ENCODE measurements at places on chromosomes 3 and 15.

DNA sequence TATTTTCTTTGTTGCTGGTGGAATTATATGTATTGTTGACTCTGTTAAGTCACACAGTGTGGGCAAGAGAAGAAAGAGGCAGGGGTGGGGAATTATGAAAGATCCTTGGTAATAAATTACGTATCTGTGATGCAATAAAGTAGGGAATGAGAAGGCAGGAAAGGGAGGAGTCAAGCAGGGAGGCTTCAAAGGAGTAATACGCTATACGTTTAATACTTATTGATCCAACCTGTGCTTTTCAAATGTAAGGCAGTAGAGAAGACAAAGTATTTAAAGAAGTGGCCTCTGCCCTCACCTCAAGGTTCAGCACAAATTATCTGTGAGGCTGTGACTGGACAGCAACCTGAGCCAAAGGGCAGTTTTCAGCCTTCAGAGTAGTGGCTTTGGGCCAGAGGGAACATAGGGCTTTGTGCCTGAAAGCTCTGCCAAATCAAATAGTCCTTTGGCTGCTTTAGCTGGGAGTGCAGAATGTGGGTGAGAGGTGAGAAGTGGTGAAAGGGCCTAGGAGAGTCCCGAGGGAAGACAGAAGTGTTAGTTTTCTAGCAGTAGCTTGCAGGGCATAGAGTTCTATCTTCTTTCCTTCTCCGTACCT, 1.2 kb upstream of the PLIN1 start:
- DNase-seq: no peak

DNA sequence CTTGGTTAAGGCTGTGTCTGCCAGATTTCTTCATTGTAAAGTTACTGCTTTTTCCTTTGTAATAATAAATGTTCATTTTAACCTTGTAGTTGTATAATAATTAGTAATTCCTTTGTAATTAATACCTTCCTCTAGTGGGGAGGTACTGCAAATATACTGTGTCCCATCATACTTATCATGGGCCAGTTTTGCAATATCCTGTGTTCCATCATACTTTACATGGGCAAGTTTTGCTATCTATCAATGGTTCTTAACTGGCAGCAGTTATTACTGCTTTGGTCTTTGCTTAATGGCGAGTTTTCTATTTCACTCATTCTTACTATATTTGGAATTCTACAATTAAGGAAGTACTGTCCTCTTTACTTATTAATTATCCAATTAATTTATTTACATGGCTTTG, 10.6 kb downstream of the ATP2C1 start:
- DNase-seq: no peak

GRCh38 chr3:45034612-45035252, 8.6 kb downstream of the CLEC3B start:
- DNase-seq: no peak

DNA sequence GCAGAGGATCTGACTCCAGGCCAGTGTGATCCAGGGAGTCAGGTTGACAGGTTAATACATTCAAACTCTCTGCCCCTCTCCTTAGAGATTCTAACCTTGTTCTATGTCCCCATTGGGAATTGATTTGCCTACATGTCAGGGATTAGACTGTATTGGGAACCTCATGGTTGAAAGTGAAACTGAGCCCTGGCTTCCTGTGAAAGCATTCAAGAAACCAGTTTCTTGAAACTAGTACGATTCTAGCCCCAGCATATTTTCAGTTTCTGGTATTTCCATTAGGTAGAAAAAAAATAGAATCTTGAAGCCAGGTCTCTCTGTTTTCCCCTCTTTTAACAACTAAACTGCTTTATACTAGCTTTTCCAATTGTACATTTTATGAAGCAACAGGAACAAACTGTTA, 140.4 kb upstream of the ABI3BP start:
- no peak for DNase-seq

DNA sequence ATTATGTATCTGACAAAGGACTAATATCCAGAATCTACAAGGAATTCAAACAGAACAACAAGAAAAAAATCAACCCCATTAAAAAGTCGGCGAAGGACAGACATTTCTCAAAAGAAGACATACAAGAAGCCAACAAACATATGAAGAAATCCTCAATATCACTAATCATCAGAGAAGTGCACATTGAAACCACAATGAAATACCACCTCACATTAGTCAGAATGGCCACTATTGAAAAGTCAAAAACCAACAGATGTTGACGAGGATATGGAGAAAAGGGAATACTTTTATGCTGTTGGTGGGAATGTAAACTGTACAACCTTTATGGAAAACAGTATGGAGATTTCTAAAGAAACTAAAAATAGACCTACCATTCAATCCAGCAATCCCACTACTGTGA, 233.1 kb upstream of the PLSCR5 start:
- no peak for DNase-seq

DNA sequence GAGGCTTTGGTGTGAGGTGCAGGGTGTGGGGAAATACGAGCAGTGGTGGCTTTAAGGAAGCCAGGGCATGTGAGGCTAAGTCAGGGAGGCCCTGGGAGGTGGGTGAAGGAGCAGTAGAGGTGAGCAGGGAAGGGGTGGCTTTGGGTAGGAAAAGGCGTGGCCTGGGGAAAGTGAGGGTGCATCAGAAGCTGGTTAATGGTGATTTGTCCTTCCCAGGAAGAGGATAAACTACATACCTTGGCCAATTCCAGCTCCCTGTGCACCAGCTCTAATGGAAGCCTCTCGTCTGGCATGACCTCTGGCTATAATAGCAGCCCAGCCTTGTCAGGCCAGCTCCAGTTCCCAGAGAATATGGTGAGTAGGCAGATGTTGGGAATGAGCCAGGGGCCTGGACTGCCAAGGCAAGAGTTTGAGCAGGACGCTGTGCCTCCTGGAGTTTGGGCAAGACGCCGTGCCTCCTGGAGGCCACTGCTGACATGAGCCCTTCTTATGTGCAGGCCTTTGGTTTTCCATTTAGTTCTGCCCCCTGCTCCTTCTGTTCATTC, 41.3 kb downstream of the CDAN1 start:
- DNase-seq: no peak

DNA sequence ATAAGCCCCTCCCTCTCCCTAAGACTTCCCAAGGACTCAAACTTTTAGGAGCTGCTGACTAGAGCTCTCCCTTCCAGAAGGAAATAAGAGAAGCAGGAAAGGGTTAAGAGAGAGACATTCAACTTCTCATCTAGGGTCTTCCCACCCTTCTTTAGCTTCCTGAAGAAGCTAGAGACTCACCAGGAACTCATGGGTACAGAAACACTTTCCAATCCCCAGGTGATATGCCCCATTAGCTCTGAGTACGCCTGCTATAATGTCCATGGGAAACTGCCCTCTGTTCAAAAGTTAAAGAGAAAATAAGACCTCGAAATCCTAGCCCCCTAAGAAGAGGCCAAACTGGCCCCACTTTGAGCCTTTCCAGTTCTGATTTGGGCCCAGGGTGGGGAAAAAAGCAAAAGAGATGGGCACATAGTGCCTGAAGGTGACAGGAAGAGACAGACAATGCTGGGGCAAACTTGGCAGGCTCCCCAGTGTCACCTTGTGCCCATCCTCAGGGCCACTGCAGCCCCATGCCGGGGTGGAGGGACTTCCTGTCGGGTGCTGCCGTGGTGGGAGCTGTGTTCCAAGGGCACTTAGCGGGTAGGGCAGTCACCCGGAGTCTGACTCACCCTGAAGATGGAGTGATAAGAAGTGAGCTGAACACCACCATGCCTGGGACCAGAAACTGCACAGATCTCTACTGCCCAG, 29.5 kb downstream of the CCDC12 start:
- DNase-seq: no peak

- DNase-seq: no peak
These were observed 104.2 kb downstream of the THRB start for GRCh38 chr3:24390169-24391130.

DNA sequence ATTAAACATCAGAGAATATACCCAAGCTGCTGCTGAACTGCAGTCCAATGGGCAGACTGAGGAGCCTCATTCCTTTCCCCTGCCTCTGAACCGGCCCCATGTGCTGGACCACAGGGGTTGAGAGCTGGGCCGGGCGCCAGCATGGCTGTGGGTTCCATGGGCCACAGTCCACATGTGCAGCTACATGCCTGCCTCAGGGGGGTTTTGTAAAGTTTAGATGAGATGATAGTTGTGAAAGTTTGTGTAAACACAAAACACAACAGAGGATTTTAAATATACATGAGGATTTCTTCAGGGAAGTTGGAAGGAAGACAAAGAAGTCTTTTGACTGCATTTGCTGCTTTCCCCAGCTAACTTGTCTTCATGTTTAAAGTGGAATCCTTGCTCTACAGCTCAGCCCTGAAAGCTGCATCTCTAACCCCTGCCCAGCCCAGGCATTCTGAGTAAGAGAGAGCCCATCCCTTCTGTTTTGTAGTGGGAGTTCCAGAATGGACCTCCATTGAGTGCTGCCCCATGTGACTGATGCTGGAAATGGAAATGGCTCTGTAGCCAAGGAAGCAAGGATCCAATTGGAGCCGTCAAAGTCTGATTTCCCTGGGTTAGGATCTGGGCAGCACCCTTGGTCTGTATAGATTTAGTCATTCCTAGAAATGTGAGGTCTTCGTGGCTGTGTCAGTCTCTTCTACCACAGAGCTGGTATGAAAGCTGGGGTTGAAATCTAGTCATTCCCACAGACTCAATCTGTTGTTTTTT, 17.5 kb downstream of the SLC12A8 start:
- DNase-seq: no peak

DNA sequence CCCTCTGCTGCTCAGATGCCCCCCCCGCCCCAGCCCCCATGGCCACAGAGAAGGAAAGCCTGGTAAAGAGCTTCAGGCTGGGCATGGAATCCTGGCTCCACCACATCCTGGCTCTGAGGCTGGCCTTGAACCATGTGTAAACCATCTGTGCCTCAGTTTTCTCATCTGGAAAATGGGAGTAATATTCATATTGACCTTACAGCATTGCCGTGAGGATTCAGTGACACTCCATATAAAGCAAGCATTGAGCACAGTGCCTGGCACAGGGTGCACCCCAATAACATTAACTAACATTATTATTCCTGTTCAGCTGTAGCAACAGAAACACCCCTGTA, 150.7 kb downstream of the XXYLT1 start:
- DNase-seq: no peak

- DNase-seq: no peak
These were observed 18.1 kb upstream of the DOCK3 start for GRCh38 chr3:50656417-50657195.

- no peak for DNase-seq
These were observed 23.7 kb downstream of the P3H2 start for GRCh38 chr3:190097025-190097424.

GRCh38 chr15:56723787-56724186, 9.5 kb downstream of the ZNF280D start:
- no peak for DNase-seq

DNA sequence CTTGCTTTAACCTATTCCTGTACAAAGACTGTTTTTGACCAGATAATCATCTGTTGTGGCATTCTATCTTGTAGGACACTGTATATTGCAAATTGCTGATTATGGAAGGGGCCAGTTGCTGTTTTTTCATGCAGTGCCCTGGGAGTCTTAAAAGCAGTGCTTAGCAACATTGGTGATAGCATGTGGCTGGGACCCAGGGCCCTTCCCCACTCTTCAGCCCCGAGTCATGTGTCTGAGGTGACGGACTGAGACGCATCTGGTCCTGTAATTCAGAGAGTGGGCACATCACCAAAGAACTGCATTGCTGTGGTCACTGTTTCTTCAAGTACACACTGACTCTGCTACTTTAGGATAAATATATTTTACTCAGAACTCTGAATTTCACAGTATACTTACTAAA, 63.4 kb downstream of the SNRK start:
- no peak for DNase-seq

GRCh38 chr15:50880206-50880605, 28.3 kb upstream of the AP4E1 start:
- no peak for DNase-seq

DNA sequence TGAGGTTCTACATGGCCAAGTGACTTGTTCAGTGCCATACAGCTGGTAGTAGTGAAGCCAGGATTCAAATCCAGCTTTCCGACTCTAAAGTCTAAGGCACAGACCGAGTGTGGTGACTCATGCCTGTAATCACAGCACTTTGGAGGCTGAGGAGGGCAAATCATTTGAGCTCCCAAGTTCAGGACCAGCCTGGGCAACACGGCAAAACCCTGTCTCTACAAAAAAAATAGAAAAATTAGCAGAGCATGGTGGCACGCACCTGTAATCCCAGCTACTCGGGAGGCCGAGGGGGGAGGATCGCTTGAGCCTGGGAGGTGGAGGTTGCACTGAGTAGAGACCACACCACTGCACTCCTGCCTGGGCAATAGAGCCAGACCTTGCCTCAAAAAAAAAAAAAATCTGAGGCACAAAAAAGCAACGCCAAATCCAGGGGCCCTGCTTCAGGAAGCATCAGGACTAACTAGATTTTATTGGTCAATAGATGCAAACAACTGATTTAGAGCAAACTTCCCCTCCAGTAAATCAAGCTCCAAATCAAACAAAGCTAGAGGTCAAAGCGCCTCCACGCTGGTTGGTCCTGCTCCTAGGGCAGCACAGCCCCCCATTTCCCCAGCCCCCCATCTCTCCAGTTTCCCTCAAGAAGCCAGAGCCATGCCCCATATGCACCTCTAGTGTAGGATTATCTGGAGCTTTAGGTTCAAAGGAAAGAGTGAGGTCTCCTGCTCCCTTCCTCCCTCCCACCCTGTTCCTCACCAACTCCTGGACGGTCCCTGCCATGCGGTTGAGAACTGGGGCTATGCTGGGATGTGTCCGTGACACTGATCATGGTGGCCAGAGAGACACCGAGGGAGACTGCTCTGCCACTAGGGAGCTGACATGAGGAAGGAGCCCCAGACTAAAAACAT, 2.9 kb upstream of the TNK2 start:
- DNase-seq: no peak

DNA sequence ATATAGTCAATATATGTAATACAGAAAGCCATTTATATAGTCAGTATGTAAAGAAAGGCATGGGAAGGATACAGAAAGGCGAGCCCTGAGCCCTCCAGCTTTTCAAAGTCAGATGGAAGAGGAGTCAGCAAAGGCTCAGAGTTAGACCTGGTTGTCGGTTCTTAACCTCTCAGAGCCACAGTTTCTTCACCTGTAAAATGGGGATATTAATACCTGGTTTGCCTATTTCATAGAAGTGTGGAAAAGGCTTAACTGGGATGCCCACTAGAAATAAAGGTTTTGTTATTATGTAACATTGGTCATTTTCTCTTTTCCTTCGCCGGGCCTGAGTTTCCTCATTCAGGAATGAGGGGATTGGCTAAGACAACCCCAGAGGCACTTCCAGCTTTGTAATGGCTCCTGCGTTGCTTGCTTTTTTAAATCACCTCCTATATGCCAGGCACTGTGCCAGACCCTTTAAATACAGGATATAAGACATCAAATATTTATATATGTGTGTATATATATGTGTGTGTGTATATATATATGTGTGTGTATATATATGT, 2.4 kb downstream of the CRELD1 start:
- DNase-seq: no peak

GRCh38 chr3:151751161-151751560, 17.4 kb downstream of the AADACL2 start:
- DNase-seq: no peak

DNA sequence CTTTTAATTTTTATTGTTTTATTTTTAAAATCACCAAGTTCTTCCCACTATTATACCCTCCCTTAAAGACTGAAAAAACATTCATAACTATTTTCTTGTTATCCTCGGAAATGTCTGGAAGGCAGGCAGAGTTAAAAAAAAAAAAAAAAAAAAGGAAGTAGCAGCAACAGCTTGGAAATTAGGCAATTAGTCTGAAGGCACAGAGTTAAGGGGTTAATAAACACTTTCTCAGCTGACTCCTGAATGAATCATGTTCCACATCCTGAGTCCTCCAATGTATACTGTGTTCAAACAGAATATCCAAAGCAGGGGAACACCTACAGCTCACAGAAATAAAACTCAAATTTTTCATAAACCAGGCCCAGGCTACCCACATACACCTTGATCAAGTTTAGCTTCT, 5.8 kb downstream of the HEXA start:
- DNase-seq: no peak
